Activated T-cell treated with anti-CD3 and anti-CD28 coated beads for 48 hours (primary cell): ENCODE measurements at places on chromosomes 5 and 9.

DNA sequence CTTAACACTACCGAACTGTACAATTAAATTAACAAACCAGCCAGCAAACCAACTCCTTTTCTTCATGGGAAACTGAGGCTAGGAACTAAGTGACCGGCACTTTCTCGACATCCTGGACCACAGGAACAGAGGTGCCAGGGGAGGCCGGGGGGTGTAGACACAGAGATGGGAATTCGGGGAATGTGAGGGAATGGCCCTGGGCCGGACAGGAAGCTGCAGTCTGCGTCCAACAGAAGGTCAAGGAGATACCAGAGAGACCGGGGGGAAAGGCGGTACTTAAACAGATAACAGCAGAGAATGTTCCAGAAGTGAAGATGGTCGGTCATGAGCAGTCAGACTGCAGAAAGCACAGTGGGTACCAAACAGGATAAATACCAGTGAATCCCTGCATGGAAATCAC lies 40.3 kb downstream of the DBH start:
- no peak for DNase-seq

GRCh38 chr5:157912621-157913325 lies 53.8 kb upstream of the CLINT1 start:
- no peak for DNase-seq

GRCh38 chr5:18043344-18043743 lies 409.1 kb downstream of the TAF11L14 start:
- no peak for DNase-seq

DNA sequence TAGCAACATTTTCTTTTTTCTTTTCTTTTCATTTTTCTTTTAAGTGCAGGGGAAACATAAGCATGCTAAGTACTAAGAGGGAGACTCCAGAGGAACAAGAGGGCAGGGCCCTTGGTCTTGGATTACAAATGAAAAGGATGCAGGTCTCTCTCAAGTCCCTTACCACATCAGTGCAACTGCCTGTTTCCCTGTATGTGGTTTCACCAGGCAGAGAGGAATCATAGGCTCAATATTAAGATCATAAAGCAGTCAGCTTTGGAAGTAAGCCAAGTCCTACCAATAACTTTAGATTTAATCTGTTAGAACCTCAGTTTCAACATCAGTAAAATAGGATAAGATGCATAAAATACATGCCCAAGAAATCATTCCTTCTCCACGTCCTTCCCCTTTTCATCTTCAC lies 422.7 kb upstream of the PAPPA start:
- DNase-seq, result no peak

DNA sequence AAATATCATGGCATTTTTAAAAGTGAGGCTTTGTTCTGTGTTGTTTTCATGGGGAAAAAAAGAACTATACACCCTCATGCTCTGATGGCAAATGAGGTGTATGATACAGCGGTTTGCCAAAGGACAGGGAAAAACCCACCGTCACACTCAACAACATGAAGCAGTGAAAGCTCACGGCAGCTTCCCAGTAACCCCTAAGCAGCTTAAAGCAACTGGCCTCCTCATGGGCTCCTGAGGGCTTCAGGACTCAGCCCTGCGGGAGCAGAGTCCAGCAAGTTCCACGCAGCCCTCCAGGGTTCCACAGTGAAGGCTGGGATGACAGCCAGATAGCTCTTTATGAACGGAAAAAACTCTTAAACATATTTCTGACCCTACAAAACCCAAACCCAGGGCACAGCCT lies 12.9 kb downstream of the BARHL1 start:
- no peak for DNase-seq

- no peak for DNase-seq
These were observed 4.9 kb downstream of the TUT7 start for GRCh38 chr9:86349271-86349670.

DNA sequence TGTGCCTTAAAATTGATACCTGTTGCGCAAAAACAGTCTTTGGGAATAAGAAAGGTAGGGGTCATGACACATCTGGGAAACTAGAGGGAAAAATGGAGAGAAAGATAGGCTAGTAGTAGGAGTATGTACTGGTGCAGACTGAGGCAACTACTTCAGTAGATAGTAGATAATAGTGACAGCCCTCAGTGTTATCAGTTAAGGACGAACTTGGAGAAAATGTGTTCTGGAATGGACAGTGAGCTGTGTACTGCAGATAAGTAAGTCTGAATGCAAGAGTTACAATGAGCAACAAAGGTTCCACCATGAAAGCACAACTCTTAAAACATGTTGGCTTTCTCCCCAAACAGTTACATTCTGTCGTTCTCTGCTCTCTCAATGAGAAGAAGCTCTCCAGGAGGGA lies 6.5 kb upstream of the INSL6 start:
- DNase-seq, result no peak

DNA sequence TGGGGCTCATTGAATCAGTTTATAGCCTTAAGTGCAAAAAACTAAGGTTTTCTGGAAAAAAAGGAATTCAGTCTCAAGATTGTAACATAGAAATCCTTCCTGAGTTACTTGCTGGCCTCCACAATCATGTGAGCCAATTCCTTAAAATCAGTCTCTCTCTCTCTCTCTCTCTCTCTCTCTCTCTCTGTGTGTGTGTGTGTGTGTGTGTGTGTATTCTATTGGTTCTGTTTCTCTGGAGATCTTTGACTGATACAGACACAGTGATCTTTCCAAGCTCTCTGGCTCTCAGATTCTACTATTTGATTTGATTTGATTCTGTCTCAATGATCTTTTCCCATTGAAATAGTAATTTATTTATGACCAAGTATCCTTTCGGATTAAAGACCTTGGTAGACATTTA lies 74.6 kb downstream of the CFAP95 start:
- no peak for DNase-seq

- DNase-seq, result no peak
These were observed 181.9 kb upstream of the SEMA6A start for GRCh38 chr5:116756531-116756930.

DNA sequence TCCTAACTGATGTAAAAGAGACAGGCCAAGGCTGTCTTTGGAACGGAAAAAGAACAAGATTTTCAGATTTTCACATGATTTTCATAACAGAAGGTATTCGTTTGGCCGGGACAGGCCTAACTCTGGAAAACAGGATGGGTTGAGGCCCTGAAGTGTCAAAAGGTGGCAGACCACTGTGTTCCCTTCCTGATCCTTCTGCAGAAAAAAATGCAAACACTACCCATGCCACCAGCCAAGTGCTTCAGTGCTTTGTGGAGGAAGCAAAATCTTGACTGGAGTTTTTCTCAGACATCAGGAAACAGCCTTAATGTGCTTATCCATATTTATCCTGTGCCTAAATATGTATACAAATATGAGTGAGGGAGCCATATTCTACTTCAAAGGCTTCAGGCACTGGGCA lies 113.5 kb upstream of the IL6ST start:
- DNase-seq, result no peak

DNA sequence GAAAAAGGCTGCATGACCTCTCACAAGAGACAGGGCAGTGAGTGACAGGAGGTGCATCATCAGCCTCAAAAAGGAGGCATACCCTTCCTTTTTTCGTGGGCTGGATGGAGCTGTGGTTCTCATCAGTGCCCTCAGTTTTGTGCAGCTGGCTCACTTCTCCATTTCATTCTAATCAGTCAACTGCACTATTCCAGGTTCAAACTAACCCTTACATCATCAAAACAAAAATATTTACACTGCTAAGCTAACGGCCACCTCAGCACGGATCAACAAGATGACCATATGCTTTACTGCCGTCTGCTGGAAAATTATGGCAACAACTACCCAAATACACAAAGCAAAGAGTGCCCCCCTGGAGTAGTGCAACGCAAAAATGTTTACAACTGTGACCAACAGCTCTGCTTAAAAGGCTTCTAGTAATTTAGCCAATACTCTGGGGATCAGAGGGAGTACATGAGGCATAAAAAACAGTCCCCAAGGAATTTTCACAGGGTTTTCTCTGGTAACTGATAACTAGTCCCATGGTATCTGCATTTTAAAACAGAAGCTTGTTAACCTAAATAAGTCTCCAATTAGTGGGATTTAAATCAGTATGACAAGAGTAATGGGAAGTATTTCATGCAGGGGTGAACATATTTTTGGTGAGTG lies 10.8 kb downstream of the KCNV2 start:
- no peak for DNase-seq

DNA sequence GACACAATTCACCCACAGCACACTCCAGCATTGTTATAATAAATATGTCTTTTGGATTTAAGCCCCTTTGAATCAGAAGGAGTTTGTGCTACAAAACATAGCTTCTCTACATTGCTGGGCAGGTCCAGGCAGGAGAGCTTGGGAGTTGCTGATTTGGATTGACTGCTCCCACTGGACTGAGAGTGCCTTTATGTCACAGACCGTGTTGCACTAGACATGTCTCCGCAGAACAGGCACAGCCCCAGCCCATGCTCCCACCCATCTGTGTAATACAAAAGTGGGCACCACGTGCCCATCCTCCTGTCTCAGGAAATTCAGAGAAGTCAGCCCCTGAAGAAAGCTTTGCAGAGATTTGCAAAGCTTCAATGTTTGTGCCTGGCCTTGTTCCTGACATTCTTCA lies 117.1 kb downstream of the MED10 start:
- no peak for DNase-seq

DNA sequence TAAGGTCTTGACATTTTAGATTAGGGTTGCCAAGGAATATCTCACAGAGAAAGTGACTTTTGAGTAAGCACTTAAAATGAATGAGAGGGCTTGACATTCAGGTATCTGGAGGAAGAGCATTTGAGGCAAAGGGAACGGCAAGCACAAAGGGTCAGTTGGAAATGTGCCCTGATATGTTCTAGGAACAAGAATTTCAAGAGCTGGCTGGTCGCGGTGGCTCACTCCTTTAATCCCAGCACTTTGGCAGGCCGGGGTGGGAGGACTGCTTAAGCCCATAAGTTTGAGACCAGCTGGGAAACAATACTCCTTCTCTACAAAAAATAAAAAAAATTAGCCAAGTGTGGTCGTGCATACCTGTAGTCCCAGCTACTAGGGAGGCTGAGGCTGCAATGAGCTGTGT lies 16.5 kb downstream of the KIAA1958 start:
- DNase-seq, result no peak
